ENCODE measurements at places on chromosomes 11 and 22. TPM values are rescaled to one million over a fixed set of nuclear protein-coding genes. Genes with fewer than 3 reads are reported as not detected.

- DNase-seq: peak; percentile 83
These were observed 141.1 kb upstream of the NARS2 start for GRCh38 chr11:78715639-78716311.

The CDPF1 gene
- 8.8 TPM for total RNA-seq

DNA sequence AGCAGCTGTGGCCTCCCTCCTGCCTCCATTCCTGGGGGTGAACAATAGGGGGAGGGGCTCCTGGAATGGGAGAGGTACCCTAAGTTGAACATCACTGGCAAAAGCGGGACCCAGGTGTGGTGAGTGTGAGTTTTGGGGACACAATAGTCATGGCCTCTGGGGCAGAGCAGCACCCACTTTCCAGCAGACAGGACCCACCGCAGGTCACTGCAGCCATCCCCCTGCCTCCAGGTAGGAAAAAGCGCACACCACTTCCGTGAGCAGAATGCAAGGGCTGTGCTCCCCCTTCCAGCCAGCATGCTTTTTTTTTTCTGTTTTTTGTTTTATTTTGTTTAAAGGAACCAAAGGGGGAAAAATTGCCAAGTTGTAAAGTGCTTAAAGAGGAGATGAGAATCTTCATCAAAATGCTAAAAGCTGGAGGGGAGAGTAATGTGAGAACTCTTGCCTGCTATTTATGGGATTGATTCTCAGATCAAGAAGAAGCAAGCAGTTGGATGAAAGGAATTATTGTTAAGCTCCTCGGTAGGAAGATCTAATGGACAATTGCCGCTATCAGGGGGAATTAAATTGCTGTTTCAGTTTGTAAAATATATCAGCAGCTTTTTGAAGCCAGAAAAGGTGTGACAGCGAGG is 152.9 kb downstream of the FEZ1 start:
- DNase-seq: no peak

- DNase-seq: no peak
These were observed 39.0 kb downstream of the SLCO2B1 start for GRCh38 chr11:75189911-75190310.

DNA sequence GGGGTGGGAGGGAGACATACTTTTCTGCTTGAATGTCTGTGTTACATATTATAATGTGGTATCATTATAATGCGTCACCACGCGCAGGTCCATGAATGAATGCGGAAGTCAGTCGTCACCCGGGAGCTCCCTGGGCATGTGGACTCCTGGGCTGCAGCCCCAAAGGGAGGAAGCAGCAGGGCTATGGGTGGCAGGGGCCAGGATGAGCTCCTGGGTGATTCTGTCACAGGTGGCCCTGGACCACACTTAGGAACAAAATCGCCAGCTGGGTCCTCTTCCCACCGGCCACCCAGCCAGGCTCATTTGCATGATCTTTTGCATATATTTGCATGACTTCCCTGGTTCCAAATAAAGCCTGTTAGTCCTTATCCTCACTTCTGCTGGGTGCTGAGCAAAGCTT is 51.2 kb downstream of the KCNJ4 start:
- DNase-seq: no peak
